ENCODE measurements at places on chromosomes 4 and X. TPM values are rescaled to one million over a fixed set of nuclear protein-coding genes. Genes with fewer than 3 reads are reported as not detected.

The PNPLA4 gene
- 11.6 TPM for total RNA-seq

DNA sequence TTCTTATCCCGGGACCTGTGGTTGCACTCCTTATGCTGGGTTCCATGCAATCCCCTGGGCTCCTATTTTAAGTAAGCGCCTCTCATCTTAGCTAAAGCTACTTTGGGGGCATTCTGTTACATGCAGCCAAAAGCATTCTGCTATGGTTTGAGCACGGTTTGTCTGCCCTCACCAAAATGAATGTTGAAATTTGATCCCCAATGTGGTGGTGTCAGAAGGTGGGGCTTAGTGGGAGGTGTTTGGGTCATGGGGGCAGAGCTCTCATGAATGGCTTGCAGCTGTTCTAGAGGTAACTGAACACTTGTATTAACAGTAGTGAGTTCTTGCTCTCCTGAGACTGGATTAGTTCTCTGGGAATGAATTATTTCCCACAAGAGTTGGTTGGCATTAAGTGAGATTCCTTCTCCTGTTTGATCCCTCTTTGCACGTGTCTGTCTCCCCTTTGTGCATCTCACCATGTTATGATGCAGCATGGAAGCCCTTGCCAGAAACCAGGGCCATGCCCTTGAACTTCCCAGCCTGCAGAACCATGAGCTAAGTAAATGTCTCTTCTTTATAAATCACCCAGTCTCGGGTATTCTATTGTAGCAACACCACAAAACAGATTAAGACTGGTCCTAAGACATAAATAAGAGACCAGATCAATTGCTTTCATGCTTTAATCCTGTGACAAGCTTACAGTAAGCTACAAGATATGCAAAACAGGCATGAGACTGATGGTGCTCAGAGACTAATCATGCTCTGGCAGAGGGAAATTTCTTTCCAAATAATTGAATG, 141.8 kb downstream of the TSPAN5 start:
- no peak for DNase-seq

The SCLT1 gene
- 16.6 TPM for total RNA-seq

DNA sequence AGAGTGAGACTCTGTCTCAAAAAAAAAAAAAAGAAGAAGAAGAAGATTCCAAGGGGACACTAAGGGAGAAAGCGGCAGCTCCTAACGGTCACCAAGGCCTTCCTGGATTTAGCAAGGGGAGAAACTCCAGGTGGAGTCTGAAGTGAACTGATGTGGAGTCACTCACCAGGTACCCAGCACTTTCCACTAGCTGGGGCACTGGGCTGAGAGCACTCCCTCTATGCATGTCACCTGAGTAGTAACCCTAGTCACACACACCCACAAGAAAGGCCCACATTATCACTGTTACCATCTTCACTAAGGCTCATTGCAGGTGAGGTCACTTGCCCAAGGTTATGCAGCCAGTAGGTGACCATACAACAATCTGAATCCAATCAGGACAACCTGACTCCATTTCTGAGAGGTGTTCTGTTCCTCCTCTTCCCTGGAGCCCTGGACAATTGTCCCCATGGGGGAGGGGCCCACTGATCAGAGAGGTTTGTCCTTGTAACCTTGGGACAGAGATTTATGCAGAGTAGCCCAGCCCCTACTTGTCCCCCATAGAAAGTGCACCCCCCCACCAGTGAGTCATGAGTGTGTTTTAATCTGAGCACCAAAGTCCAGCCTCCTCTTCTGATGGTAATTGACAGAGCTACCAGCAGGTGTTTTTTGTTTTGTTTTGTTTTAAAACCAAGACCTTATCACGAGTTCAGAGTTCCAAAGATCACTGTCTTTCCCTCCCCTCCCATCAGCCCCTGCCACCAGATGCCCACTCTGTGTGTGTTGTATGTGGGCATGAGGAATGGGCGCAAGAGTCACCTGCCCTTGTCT, 5.9 kb upstream of the SASH3 start:
- DNase-seq, result no peak

DNA sequence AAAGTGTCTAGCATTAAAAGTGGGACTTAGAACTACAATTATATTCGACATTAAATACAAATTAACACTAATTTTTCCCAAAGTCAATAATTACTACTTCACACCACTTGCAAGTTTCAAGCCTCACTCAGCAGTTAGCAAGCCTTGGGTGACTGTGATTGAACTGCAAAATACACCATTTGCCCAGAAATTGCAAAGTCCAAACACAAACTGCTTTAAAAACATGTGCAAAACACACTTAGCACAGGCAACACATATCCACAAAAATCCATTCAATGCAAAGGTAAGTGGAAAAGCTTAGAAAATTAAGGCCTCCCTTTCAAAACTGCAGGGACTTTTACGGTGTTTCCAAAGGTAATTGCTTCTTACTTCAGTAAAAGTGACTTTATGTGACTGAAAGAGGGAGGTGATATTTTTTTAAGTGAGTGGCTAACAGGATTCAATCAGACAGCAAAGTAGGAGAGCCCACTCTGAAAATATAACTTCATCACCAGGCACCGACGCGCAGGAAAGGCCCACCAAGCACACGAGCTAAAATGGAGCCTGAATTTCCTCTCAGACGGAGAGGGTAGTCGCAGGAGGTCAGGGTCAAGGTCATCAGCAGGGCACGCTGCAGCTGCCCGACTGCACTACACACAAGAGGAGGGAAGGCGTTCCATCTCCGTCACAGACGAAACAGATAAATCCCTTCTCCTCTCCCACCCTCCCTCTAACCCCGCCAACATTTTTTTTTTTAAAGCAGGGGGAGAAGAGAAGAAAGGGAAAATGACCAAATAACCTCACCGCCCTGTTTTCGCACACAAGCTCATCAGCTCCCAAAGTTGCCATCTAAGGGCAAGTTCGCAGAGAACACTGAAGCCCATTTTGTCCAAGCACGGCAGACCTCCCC, 3.1 kb downstream of the ZNF827 start:
- peak; percentile 18 for DNase-seq

The NPFFR2 gene
- total RNA-seq, result not detected

DNA sequence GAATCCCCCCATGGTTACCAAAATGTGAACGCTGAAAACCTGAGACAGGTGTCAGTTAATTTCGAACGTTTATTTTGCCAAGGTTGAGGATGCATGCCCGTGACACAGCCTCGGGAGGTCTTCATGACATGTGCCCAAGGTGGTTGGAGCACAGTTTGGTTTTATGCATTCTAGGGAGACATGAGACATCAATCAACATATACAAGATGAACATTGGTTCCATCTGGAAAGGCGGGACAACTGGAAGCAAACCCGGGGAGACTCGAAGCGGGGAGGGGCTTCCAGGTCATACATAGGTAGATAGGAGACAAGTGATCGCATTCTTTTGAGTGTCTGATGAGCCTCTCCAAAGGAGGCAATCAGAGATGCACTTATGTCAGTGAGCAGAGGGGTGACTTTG, 11.0 kb upstream of the SH3BP2 start:
- no peak for DNase-seq

GRCh38 chr4:152374153-152374552, 161.7 kb downstream of the FBXW7 start:
- no peak for DNase-seq

DNA sequence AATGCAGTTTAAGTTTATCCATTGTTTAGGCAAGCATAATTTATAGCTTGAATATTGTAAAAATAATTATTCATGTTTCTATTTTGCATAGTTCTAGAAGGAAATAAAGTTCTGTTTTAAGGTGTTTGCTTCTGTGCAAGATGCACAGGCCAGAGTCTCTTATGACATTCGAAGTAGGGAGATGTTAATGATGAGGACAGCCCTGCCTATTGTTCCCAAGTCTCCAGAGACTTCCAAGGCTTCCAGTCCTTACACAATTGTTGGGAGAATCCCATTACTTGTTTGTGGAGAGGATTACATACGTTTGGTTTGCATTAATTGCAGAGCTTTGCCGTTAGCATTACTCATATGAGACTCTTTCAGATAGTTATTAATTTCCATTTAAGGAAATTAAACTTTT, 96.2 kb upstream of the ANK2 start:
- DNase-seq, result no peak

DNA sequence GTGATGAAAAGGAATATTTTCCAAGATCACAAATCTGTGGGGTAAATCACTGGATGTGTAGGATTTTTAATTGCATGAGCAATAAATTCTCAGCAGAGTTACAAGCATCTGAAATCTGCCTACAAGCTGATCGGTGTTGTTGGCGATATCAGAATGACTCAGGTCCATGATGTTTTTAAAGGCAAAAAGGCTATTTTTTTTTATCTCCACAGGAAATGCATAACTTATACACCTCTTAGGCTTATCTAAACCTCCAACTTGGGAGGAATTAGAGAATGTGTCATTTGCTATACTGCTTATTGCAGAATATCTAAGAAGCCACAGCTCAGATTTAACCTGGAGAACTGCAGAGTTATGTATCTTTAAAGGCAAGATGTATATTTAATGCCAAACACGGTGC, 61.6 kb downstream of the KIT start:
- DNase-seq, result no peak

The FRG2 gene
- total RNA-seq, result not detected

The OPRPN gene
- total RNA-seq, result not detected

The JCHAIN gene
- total RNA-seq, result 92.6 TPM

- no peak for DNase-seq
Measured at GRCh38 chrX:119040432-119040831, 32.4 kb upstream of the CT47C1 start.

DNA sequence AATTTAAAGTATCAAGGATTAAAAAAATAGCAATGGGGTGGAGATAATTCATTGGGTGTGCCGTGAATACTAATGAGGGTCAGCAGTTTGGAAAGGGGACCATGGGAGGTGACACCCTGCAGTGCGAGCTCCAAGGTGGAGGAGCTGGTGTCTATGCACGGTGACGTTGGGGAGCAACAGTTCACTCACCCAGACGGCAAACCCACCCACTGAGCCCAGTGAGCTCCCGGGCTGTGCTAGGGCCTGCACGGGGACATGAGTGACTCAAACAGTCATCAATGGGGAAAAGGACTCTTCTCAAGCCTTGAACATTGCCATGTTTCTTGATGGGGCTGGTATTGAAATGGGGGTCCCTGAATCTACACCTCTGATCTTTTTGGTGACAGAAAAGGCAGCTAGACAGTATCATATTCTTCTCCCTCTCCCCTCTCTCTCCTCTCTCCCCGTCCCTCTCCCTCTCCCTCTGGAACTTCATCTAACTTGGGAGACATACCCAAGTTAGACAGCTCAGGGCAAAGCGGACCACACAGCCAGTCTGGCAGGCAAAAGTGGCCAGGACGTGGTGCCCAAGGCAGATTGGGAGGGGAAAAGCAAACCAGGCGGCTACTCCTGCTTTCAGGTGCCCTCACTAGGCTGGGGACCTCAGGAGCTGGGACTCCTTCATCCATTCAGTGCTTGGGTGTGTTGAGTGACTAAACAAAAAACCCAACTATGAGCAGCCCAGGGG, 26.3 kb upstream of the PPP2R2C start:
- no peak for DNase-seq

- DNase-seq, result no peak
Measured at GRCh38 chr4:128241425-128241913, 46.1 kb downstream of the PGRMC2 start.

- no peak for DNase-seq
Measured at GRCh38 chr4:105666693-105667092, 41.8 kb downstream of the INTS12 start.

The ITGB1BP2 gene
- total RNA-seq, result 3.0 TPM

DNA sequence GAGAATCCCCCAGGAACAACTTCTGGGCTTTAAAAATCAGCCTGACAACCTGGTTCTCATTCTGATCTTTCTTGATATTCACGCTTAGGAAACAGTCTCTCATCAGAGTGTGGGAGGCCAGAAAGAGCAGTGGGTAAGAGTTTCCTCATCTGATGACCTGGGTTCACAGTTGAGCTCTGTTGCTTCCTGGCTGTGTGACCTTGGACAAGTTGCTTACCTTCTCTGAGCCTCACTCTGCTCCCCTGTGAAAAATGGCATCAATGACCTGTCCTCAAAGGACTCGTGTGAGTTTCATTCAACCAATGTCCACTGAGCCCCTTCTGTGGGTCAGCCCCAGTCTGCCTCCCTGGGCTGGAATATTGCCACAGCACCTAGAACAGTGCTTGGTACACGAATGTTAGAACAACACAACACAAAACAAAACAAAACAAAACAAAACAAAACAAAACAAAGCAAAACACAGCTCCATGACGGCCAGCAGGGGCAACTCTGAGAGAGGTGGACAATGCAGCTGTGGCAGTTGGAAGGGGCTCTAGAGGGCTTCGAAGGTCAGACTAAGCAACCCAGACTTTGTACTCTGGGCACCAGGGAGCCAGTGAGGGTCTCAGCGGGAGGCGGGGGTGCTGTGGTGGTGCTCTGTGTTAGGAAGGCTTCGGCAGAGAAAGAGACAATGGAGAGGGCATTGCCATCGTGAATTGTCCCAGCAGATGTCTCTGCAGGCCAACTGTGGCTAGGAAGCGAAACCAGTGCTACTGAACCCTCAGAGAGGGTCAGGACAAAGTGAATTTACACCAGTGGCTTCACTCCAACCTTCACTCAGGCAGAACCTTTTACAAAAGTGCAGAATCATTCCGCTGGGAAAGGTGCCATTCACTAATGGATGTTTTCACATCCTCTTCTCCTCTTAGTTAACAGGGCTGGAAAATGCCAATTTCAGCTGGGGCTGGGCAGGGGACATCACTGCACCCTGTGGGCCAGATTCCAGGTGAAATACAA, 14.3 kb upstream of the C4orf50 start:
- no peak for DNase-seq

GRCh38 chr4:2222838-2223237, 19.1 kb downstream of the HAUS3 start:
- no peak for DNase-seq

- DNase-seq, result no peak
Measured at GRCh38 chr4:147548256-147548655, 67.4 kb downstream of the EDNRA start.

- DNase-seq, result no peak
Measured at GRCh38 chr4:47598320-47598719, 113.2 kb downstream of the ATP10D start.

GRCh38 chrX:2351999-2352995, 148.5 kb downstream of the DHRSX start:
- DNase-seq, result no peak

GRCh38 chr4:142348613-142349021, 497.5 kb downstream of the INPP4B start:
- DNase-seq, result no peak

DNA sequence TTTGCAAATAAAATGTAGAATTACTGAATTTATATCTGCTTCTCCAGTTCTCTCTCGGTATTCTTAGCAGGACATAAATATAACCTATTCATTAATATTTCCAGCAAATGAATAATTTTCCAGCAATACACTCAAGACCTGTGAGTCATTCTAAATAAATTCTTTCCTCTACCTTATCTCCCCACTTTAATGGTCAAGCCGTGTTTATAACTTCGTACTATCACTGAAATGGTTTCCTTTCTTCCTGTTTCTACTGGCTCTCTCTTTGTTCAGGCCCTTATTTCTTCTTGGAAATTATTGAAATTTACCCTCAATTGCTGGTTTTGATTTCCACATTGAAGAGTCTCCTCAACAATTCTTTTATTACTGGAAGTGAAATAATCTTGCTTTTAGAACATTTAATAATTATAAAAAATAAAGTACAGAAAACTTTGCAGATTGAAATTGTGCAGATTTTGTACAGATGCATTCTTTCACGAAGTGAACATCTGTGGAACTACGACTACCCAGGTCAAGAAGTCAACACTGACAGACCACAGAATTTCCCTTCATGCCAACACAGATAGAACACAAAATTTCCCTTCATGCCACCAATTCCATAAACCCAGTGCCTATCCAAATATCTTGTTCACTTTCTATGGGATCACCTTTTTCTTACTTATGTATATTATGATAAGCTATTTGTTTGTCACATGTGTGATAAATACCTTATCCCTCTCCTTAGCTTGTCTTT, 205.7 kb downstream of the FAT4 start:
- DNase-seq, result no peak

The DMRTC1B gene
- 0.47 TPM for total RNA-seq

Data from left lung (tissue), 14 donors.